ENCODE measurements at places on chromosomes 16 and 17.

DNA sequence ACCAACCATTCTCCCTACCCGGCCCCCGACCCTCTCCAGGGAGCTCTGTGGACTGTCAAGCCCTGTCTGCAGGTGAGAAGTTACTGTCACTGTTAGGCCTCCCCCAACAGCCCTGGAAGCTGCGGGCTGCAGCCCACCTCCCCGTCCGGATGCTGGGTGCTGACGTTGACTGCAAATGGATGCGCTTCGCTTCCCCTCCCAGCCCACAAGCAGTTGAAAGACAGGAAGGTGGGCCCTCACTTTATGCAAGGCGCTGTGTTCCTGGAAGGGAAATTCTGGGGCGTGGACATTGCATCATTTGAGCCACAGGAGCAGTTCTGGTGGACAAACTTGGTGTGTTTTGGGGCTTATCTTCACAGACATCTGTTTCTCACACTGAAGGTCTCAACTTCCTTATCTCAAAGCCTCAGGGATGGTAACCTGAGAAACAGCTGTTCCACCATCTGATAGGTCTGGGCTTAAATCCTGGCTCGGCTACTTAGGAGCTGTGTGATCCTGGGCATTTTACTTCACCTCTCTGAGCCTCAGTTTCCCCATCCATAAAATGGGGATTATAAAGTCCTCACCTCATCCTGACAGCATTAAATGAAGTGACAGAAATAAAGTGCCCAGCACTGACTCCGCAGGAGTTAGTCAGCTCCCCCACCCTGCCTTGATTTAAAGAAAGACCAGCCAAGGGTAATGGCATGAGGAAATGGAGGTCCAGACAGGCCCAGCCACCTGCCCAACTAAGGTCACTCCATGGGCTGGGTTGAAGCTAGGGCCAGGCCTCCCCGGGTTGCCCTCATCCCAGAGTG is 4.6 kb upstream of the DRC7 start:
- no peak for DNase-seq

DNA sequence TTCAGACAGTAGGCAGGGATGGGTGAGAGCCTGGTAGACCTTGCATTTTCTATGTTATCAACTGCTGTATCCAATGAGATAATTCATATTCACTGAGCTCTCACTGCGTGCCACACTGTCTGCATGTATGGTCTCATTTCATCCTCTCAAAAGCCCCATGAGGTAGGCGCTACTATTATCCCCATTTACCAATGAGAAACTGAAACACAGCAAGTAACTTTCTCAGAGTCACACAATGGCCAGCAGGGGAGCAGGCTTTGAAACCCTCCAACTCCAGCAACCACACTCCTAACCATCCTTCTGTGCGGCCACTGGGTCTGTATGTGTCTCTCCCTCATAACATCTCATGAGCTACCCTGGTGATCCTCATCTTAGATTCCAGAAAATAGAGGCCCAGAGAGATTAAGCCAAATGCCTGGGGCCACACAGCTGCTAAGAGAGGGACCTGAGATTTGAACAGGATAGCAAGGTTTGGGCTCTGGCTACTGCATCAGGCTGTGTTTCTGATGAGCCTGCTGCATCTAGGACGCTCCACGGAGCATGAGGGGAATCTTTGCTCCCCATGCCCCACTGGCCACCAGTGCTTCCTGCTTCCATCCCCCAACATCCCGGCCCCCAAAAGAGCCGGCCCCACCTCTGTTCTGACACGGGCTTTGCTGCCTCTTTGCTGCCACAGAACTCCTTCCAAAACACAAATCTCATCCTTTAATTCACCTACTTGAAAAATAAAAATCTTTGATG is 3.2 kb downstream of the CCR7 start:
- DNase-seq: no peak

DNA sequence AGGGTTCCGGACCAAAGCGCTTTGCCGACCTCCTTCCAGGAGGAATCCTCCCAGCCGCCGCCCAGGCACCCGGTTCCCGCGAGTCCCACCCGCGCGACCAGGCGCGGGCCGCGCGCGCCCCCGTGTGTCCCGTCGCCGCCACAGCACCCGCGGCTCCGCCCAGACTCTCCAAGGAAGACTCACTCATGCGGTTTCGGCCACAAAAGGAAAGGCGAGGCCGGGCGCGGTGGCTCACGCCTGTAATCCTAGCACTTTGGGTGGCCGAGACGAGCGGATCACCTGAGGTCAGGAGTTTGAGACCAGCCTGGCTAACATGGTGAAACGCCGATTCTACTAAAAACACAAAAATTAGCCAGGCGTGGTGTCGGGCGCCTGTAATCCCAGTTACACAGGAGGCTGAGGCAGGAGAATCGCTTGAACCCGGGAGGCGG is 3.5 kb upstream of the PKMYT1 start:
- peak; percentile 88 for DNase-seq

DNA sequence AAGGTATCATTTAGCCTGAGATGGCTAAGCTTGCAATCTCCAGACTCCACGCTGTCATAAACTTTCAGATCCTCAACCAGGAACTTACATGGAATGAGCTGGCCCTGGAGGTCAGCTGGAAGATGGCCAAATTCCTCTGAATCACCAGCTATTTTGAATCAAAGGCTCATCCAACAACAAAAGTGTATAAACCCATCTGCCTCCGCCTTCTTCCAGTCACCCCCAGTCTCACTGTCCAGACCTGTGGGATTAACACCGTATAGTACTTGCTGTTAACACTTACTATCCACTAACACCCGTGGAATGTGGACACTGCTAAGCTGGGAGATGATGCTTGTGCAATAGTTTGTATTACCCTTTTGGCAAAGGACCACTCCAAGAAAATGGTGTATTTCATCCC is 1.9 kb upstream of the LCMT1 start:
- DNase-seq: peak; percentile 86

DNA sequence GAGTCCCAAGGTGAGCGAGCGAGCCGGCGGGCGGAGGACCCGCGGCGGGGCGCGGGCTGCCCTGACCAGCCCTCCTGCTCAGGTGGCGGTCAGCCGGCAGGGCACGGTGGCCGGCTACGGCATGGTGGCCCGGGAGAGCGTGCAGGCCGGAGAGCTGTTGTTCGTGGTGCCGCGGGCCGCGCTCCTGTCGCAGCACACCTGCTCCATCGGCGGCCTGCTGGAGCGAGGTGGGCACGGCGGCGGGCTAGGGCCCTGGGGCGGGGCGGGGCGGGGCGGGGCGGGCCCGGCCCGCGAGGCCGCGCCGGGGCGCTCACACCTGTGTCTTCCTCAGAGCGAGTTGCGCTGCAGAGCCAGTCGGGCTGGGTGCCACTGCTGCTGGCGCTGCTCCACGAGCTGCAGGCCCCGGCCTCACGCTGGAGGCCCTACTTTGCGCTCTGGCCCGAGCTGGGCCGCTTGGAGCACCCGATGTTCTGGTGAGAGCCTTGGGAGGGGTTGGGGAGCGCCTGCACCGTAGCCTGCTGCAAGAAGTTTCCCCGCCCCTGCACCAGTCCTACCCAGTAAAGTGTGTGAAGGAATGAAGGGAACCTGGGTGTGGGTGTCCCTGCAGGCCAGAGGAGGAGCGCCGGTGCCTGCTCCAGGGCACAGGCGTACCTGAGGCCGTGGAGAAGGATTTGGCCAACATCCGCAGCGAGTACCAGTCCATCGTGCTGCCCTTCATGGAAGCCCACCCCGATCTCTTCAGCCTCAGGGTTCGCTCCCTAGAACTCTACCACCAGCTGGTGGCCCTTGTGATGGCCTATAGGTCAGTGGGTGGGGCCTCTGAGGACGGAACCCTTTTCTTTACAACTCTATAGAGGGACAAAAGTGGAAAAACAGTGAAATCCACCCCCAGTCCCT is 802 bp downstream of the SETD6 start:
- DNase-seq: peak; percentile 36

DNA sequence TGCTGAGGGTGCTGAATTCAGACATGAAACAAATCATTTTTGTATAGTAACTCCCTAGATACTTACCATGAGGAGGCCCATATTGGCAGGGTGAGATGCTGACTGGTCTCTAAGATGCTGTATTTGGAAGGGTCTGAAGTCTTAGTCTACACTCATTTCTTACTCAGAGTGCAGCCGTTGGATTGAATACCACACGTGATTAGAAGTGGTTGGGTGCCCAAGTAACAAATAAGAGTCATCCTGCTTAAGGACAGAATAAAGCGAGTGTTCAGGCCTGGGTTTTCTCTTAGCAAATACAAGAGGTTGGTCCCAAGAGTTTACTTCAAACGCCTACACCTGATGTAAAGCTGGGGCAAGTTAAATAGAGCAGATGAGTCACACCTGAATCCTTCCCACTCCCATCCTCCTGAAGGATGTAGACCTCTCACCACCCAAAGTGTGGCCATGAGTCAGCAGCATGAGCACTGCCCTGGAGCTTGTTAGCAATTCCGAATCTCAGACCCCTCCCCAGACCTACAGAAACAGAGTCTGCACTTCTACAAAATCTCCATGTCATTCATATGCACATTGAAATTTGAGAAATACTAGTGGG is 284.6 kb upstream of the CDH5 start:
- peak; percentile 84 for DNase-seq

DNA sequence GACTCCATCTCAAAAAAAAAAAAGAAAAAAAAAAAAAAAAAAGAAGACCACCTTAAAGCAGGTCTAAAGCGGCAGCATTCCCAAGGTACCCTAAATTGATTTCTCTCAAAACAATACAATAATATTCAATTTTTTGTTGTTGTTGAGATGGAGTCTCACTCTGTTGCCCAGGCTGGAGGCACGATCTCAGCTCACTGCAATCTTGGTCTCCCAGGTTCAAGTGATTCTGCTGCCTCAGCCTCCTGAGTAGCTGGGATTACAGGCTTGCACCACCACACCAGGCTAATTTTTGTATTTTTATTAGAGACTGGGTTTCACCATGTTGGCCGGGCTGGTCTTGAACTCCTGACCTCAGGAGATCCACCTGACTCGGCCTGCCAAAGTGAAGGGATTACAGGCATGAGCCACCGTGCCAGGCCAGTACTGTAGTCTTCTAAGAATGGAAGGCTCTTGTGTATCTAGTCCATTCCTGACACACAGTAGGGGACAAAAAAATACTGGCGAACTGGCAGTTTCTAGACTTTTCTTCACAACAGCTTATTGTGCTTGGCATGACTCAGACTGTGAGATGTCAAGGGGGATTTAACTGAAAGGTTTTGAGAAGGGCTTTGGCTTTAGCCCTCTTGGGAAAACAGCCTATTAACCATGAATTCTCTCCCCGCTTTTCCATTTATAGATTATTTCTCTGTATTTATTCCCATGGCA is 17.3 kb downstream of the CDR2 start:
- DNase-seq: no peak

- DNase-seq: no peak
Observed at GRCh38 chr17:8835106-8835505, 32.4 kb downstream of the PIK3R6 start.

- DNase-seq: no peak
Observed at GRCh38 chr17:49444384-49444783, 29.7 kb upstream of the PHB1 start.

DNA sequence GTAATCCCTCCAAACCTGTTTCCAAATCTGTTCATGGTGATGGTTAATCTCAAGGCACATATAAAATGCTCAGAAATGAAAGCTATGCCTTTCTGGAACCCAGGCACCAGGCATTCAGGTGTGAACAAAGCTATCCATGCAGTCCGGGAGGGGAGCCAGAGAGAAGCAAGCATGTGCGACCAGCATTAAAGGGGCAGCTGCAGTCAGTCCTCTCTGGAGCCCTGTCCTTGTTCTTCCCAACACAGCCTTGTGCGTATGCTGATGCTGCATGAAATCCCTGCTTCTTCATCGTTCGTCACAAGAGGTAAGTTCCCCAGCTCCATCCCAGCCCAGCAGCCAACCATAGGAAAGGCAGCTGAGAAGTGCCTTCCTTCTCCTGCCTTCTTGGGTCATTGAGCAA is 148.7 kb downstream of the GRIN2A start:
- DNase-seq: no peak

- DNase-seq: no peak
Observed at GRCh38 chr17:79942591-79943346, 92.9 kb downstream of the TBC1D16 start.

- DNase-seq: no peak
Observed at GRCh38 chr16:88370365-88370764, 12.4 kb upstream of the ZNF469 start.

- no peak for DNase-seq
Observed at GRCh38 chr17:54956791-54957190, 11.7 kb downstream of the COX11 start.

DNA sequence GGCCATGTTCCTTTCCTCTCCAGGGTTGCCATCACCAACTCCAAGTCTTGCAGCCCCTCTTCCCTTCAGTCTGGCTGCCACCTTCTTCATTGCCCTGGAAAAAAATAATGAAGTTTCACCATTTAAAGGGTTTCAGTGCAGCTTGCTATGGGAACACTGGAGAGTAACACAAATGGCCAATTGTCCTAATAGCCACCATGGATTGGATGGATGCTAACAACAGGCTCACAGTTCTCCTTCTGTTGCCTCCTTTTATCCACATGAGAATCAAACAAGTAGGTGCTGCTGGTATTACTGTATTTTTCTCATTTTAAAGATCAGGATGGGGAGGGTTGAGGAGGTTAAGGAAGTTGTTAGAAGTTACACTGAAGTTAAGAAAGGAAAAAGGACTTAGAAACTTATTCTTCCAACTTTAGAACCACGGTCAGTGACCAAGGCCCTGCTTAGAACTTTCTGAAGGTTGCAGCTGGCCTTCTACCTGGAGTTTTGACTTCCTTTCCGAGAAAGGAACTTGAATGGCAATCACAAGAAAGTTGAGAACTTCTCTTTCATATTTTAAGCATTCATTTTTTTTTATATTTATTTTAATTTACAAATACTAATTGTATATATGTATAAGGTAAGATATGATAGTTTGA is 198.0 kb upstream of the MAF start:
- no peak for DNase-seq

DNA sequence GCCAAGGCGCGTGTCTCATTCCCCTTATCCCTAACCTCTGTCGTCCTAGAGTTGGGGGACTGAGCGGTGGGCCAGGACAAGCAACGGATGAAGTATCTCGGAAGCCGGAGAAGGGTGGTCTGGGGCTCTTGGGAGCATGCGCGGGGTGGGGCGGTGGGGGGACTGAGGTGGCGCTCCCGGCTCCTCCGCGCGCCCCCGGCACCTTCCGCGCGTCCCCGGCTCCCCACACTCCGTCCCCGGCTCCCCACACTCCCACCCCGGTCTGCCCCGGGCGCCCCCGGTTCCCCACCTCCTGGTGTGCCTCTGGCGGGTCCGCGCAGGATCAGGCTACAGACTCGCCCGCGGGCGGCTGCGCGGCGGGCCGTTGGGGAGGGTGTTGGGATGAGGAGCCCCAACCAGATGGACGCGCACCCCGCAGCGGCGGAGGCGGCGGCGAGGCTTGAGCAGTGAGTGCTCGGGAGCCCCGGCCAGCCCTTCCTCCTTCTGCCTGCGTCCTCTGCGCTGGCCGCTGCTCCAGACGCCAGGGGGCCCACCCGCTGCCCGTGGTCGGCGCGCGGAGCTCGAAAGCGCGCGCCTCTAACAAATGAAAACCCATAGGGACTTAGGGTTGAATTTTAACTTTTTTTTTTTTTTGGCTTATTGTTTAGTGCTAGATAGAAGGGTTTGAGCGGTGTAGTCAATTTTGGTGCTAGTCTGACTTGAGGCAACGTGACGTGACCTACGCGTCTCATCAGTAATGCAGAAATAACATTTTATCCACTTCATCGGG is 5.6 kb upstream of the CRYM start:
- DNase-seq: peak; percentile 58

GRCh38 chr17:6084311-6085161 is 14.4 kb downstream of the WSCD1 start:
- no peak for DNase-seq

GRCh38 chr16:15972046-15972868 is 22.8 kb downstream of the ABCC1 start:
- no peak for DNase-seq

GRCh38 chr16:78289844-78290277 is 190.4 kb downstream of the WWOX start:
- no peak for DNase-seq

- DNase-seq: no peak
Observed at GRCh38 chr16:3968551-3968950, 88.0 kb upstream of the CREBBP start.

All from Daoy (cell line).